ENCODE measurements at places on chromosomes 5 and 9. TPM values are rescaled to one million over a fixed set of nuclear protein-coding genes. Genes with fewer than 3 reads are reported as not detected.

The PCDHA4 gene
- 0.01 TPM for polyA plus RNA-seq

The TLN1 gene
- polyA plus RNA-seq = 98.3 TPM

The NHP2 gene
- 175 TPM for polyA plus RNA-seq

The HAND1 gene
- polyA plus RNA-seq = not detected

The ST8SIA4 gene
- 0.43 TPM for polyA plus RNA-seq

The PCDH12 gene
- polyA plus RNA-seq = 0.01 TPM

The SNX30 gene
- 6.6 TPM for polyA plus RNA-seq

The GCNT4 gene
- polyA plus RNA-seq = 1.1 TPM

The FOCAD gene
- 31.6 TPM for polyA plus RNA-seq

The FOXB2 gene
- polyA plus RNA-seq = not detected

The NRG2 gene
- polyA plus RNA-seq = 0.21 TPM

The MED22 gene
- 15.3 TPM for polyA plus RNA-seq

The SH2D3C gene
- polyA plus RNA-seq = not detected

The KIF27 gene
- 1.6 TPM for polyA plus RNA-seq

The OMD gene
- not detected for polyA plus RNA-seq

The SUSD3 gene
- 0.37 TPM for polyA plus RNA-seq

The PRSS3 gene
- 34.6 TPM for polyA plus RNA-seq

The NR4A3 gene
- polyA plus RNA-seq = 0.13 TPM

The RUFY1 gene
- polyA plus RNA-seq = 25.2 TPM

The ASPN gene
- polyA plus RNA-seq = 1.1 TPM

All from keratinocyte (primary cell).